Trophoblast cell (in vitro differentiated cells and primary cell): ENCODE measurements at places on chromosomes 3 and 15.
A peak's percentile ranks its signal among the peaks of the same experiment; 100 is the strongest.

DNA sequence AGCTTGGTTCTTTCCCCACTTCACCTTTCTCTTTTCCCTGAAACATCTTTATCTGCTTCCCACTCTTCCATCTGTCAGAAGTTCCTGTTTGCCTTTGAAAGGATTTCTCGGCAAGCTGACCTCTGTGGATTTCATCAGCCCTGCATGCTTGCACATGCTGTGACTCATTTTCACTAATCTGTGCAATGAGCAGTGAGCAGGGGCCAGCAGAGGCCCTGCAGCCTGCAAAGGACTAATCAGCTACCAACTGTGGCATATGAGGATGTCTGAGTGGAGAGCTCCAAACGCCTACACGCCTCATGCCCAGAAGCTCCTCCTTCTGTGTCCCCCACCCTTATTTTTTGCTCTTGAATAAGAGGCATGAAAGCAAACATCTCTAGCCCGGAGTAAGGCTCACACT, 333.0 kb upstream of the SEMA6D start:
- DNase-seq: peak; percentile 83

DNA sequence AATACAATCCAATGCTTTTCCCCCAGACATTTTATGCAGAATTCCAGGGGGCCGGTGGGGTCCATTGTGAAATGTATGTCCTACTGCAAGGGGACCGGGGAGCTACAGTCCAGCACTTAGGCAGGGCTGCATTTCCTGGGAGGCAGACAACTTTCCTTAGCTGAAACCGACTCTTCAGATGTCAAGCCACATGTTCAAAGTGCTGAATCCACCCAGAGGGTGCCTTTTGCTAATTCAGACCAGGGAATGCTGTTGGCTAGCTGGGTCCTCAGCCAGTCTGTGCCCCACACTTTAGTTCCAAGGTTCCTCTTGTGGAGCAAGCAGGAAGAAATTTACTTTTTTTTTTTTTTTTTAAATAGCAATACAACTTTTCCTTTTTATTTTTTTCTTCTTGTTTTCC, 219.5 kb upstream of the LRTM1 start:
- no peak for DNase-seq

DNA sequence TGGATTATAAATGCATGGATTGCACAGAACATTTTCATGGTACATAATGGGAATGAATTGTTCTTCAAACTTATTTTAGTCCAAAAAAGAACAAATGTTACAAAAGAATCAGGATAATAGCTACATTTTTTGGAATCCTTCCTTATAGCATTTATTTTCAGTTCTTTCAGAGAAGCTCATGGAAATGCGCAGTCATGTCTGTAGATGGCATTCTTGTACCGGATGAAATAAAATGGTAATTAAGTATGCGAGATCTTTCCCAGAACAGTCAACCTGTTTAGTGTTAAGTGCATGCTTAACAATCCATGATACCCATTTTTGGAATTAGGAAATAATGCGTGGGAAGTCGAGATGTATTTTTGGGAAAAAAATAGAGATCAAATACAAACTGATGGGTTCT, 38.2 kb upstream of the GOLGA8B start:
- DNase-seq: no peak

DNA sequence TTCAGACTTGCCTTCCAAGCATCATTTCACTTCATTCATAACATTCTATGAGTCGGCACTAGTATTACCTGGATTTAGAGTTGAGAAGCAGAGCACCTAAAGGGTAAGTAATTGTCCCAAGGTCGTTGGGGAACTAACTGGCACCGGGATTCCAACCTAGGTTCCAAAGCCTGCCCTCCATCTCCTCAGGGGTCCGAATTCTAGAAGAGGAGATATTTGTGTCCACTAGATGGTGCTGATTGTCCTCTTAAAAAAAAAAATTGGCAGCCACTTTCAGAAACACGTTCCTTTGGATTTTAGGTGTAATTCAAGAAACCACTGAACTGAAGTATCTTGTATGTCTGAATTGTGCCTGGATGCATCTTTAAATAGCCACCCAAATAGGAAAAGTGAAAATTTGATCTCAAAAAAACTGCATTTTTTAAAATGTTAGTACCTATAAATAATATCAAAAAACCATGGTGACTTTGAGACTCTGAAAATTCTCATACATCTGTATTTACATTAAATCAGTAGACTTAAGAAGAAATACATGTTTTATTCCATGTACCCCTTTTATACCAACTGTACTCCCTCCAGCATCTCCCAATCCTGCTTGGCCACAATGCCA, 3.9 kb upstream of the FSIP1 start:
- DNase-seq: peak; percentile 75

GRCh38 chr3:9749296-9749644, 482 bp upstream of the OGG1 start:
- peak; percentile 53 for DNase-seq

DNA sequence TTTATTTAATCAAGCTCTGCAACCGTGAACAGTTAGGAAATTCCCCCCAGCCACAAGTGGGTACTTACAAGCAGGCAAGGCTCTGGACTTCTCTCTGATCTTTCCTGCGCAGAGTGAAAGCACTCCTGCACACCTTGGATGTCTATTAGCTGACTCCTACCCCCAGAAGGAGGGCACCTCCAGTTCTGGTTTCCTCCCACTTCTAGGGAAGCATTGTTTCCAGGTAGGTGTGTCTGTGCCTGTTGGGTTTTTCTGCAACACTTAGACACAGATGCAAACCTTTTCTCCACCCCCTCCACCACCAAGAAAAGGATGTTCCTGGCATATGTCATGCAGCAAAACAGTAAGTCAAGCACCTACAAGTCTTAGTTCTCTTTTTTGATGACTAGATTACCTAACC, at the start of gene ZBED2:
ZBED2 (minus strand) TSS at position 115 of the 400 bp plus-strand sequence. CDS start 1,145 bp downstream, outside the sequence.
- DNase-seq: no peak

DNA sequence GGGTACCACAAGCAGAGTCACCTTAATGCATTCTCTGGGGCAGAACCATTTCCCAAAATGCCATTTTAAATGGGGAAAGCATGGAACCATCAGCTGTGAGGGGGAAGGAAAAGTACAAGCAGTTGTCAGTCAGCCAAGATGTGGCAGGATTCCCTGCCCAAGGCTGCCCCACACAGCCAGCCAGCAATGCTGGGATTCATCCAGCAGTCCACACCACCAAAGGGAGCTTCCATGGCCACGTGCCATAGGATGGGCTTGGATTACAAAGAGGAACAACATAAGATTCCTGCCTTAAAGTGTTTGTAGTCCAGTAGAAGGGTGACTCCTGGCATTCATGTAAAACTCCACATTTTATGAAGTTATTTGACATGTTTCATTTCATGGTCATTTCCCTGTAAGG, 233.3 kb downstream of the SHOX2 start:
- no peak for DNase-seq

DNA sequence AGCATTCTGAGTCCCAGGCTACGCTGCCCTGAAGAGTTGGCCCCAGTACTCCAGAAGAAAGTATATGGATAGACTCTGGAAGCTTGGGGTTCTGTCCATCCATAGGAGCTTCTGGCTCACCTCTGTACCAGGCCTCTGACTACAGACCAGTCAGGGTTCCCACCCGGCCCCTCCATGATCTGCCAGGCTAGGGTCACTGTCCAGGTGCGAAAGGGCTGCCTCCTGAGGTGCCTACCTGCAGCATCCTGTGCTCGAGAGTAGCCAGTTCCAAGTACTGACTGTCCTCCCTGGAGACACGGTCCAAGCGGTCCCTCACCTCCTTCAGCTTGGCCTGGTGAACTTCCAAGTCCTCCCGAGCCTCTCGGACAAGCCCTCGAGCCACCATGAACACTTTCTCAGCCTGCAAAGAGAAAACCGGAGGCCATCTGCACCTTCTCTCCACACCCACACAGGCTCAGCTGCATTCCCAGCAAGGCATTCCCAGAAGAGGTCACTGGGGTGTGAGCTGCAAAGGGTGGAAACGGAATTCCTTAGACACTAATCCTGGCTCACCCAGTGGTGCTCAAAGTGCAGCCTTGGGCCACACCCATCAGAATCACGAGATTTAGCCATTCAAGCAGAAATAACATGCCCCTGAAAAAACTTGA, 3.7 kb upstream of the PLXNB1 start:
- DNase-seq: peak; percentile 90

- no peak for DNase-seq
Observed at GRCh38 chr3:188948281-188948996, 223.3 kb upstream of the TPRG1 start.

DNA sequence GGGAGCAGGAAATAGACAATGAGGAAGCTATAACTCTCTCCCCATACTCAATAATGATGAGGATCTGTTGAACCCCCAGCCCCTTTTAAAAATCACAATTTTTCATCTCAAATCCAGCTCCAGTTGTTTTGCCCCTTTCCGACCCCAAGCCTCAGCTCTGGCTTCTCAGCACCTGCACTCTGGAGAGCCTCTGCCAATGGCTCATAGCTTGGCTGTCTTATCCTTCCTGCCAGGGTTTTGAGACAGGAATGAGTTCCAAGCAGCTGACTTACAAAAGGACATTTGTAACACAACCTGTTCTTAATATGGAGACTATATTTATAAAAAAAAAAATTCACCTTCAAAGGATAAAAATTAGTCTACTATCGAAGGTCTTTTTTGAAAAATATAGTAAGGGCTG, 105.9 kb upstream of the NEDD4 start:
- no peak for DNase-seq

- no peak for DNase-seq
Observed at GRCh38 chr3:4416961-4417360, 50.1 kb downstream of the SUMF1 start.
